ENCODE measurements at places on chromosomes 3 and 15.

DNA sequence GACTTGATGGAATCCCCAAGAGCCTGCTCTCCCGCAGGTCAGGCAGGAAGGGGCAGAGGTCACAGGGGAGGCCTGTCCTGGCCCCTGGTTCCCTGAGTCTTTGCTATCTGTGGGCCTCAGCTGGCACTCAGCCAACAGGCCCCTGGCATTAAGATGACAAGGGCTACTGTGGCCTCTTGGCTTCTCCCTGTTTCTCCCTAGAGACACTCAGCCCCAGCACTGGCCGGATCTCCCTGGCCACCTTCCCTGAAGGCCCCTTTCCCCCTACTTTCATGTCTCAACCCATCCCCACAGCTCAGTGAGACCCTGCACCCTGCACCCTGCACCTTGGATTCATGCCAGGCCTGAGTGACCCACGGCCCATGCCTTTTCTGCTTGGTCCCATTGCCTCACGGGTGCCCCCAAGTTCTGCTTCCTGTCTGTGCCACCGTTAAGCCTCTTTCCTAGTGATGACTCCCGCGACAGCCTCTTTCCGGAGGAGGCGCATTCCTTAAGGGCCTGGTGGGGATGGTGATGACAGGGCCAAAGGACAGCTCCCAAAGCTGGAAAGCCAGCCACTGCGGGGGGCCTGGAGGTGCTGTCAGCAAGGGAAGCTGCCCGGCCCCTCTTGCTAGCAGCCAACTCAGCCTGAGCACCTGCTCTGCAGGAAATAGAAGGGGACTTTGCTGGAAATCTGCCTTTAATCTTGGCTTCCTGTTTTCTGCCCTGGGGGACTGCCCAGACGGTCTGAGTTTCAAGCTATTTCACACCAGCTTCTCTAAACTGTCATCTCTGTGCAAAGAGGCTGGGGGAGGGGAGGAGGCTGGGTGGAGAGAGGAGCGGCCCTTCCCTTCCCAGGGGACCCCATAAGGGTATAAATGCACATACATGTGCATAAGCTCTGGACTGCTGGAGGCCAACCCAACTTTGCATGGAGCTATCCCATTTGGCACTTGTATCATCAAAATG lies 4.8 kb upstream of the CSK start:
- no peak for DNase-seq

GRCh38 chr3:186789554-186790260 lies 6.3 kb downstream of the EIF4A2 start:
- DNase-seq: no peak

GRCh38 chr15:100897221-100898151 lies 17.9 kb downstream of the ALDH1A3 start:
- DNase-seq: no peak

DNA sequence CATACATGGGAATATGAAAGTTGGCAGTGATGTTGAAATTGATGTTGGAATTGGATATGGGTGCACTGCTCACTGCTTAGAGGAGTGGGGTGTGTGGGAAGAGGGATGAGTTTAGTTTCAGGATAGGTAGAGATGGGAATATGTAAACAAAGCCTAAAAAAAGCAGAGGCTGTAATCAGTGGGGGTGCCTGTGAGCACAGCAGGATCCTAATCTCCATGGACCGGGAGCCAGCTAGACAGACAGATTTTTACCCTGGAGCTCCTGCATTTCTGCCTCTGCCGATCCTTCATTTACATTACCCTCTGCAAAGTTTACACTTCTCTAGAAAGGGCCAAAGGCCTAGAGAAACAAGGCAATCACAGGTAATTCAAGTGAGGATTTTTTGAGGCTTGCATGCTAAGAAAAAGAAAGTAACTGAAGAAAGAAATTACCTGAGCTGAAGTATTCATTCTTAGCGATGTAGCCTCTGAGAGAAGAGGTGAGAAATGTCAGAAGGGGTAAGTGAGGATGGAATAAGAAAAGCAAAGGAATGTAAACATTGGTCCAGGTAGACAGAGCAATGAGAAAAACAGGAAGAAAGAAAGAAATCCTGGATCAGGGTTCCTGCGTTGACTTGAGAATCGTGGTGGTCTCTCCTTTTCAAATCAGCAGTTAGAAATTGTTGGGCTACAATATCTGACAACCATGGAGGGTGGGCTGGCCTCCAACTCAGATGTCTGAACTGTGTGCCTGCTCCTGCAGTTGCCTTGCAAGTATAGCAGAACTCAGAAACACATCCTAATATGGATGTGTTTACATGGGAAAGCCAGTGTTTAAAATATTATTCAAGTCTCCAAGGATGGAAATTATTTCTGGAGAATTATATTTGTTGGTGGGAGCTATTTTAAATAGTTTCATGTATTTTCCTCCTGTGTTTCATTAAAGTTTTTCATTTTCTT lies 79.8 kb downstream of the CRTC3 start:
- DNase-seq: no peak

- no peak for DNase-seq
Observed at GRCh38 chr15:95375281-95375680, 955.2 kb upstream of the NR2F2 start.

GRCh38 chr3:181741417-181741816 lies 29.7 kb downstream of the SOX2 start:
- DNase-seq: no peak

- DNase-seq: no peak
Observed at GRCh38 chr3:179743913-179744312, 91.1 kb downstream of the USP13 start.

GRCh38 chr3:46092702-46093080 lies 65.4 kb upstream of the XCR1 start:
- DNase-seq: no peak

- DNase-seq: no peak
Observed at GRCh38 chr15:101373577-101373976, 78.5 kb upstream of the SNRPA1 start.

DNA sequence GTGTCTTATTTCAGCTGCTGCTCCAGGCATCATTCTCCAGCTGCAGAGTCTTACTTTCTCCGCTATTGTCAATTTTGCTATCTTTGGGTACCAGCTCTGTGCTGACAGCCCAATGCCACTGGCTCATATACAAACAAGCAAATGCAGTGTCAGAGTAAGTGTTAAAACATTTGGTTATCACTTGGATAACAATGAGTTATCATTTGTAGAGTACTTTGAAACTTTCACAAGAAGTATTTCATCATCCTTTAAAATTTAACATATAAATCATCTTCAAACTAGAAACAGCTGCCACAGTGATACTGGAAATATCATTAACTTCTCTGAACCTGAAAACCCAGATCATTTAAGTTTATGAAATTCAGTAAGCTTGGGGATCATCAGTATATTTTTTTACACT lies 13.8 kb downstream of the TSPAN3 start:
- DNase-seq: no peak

All from ascending aorta (tissue), 2 donors.